ENCODE measurements at places on chromosomes 7 and 10. TPM values are rescaled to one million over a fixed set of nuclear protein-coding genes. Genes with fewer than 3 reads are reported as not detected.

Gene NPFFR1
- total RNA-seq, result 1.8 TPM

Gene CTAGE8
- 1.5 TPM for total RNA-seq

Gene NPTX2
- 42.2 TPM for total RNA-seq

Gene LRRC18
- total RNA-seq, result not detected

Gene GIMAP2
- total RNA-seq, result 7.2 TPM

Gene SPAM1
- total RNA-seq, result not detected

Gene HGF
- 3.3 TPM for total RNA-seq

Gene PIP4K2A
- 34.8 TPM for total RNA-seq

Gene SMO
- 26.4 TPM for total RNA-seq

Gene AKR1C4
- not detected for total RNA-seq

Gene PNLIPRP2
- 2.4 TPM for total RNA-seq

Gene OR2A12
- total RNA-seq, result not detected

Gene NEUROD6
- not detected for total RNA-seq

GRCh38 chr7:142511801-142512200 is 237.5 kb upstream of the PRSS1 start:
- no peak for DNase-seq
- peaks cover 18% of the 10 kb centered on the region for H3K4me1 ChIP-seq
- no peak overlapping the region for H3K27ac ChIP-seq

DNA sequence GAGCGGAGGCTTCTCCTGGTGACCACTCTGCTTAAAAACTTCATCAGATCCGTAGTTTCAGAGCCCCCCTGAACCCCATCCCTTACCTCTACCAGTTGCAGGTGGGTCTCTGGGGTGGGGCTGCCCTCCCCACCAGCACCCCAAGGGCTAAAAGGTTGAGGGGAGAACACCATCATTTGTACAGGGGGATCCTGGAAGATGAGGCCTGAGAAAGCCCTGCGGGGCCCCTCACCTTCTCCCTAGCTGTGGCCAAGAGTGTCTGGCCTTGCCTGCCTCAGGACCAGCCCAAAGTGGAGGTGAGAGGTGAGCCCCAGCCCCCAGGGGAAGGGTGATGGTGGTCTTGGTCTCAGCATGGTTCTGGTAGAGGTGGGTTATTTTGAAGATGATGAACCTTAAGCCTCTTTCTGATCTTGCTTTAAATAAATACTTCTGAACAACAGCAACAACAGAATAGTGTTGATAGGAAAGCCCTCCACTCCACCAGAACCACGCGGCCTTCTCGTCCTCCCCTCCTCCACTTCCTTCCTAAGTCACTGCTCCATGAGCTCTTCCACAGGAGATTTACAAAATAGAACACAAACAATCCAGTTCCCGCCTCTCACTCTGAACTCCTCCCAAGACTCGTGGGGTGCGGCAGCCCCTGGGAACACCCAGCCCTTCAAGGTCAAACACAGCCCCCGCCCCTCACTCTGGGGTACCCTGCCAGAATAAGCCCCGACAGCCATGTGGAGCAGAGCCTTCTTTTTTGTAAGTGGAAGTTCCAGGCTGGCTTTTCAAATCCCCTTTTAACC is 169.1 kb downstream of the EGFR start:
- no peak for DNase-seq
- no peaks in the 10 kb centered on the region for H3K36me3 ChIP-seq
- H3K4me1 ChIP-seq, result peaks cover 5% of the 10 kb centered on the region
- no peak overlapping the region for H3K4me3 ChIP-seq
- no peaks in the 10 kb centered on the region for H3K27me3 ChIP-seq

DNA sequence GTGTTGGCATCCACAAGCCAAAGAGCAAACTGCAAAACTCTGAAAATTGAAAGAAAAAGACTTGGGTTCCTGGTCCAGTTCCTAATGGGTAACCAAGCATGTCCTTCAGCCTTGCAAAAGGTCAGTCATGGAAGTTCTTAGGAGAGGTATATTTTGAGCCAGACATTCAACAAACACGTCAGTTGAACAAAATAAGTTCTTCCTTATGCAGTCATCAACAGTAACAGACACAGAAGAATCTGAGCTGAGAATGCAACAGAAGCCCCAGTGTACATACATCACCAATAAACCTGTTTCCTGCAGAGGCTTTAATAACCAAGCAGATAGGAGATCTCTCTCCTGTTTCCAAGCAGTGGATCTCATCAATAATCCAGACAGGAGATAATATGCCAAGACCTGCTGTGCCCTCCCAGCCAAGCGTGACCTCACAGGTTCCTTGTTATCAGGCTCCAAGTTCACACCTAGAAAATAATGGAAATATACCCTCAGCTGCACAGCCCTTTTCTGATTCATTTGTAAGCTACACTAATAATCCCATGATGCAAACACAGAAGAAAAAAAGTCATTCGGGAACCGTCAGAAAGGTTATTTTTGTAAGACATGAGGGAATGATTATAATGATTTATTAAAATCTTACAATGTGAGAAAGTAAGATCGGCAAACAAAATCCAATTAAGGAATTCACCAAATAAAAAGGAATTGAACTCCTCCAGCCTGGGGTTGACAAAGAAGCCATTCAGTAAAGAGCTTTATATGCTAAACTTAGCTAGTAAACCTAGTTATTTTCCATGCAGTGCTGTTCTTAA is 90.7 kb downstream of the DGKI start:
- H3K4me3 ChIP-seq, result no peak overlapping the region
- no peaks in the 10 kb centered on the region for H3K27me3 ChIP-seq
- H3K4me1 ChIP-seq, result no peaks in the 10 kb centered on the region
- DNase-seq, result no peak

GRCh38 chr10:93991596-93992284 is 2.0 kb upstream of the PLCE1 start:
- peaks cover 59% of the 10 kb centered on the region for H3K4me1 ChIP-seq
- H3K27me3 ChIP-seq, result no peaks in the 10 kb centered on the region
- DNase-seq, result peak; percentile 28
- H3K36me3 ChIP-seq, result no peaks in the 10 kb centered on the region
- no peak overlapping the region for H3K27ac ChIP-seq

- no peaks in the 10 kb centered on the region for H3K27me3 ChIP-seq
- no peaks in the 10 kb centered on the region for H3K4me1 ChIP-seq
- DNase-seq, result peak; percentile 98
- H3K27ac ChIP-seq, result peak within 1 kb of the TSS; percentile 97
- H3K4me3 ChIP-seq, result peak within 1 kb of the TSS; percentile 55
- no peaks in the 10 kb centered on the region for H3K36me3 ChIP-seq
These were observed at the start of gene GPR146 for GRCh38 chr7:1044189-1045068. Gene GPR146, plus strand, starts transcription at chr7:1044546. Its CDS starts 12,970 bp downstream, at chr7:1057516.

DNA sequence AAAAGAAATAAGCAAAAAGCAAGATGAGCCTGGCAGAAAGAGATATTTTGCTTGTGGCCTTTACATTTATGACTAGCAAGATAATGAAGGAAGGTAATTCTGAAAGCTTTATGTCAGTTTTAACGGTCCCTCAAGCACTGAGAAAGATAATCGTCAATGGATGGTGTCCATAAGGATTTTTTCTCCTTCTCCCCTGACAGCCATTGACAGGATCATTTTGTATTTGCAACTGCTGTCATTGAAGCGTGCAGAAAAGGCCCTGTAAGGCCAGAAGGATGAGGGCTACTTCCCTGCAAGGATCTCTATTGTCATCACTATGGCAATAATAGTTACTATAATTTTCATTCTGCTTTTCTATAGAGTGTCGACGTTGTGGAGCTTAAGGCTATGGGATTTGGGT is 994 bp upstream of the LRGUK start:
- no peak overlapping the region for H3K27ac ChIP-seq
- H3K36me3 ChIP-seq, result no peaks in the 10 kb centered on the region
- H3K4me3 ChIP-seq, result no peak overlapping the region
- no peak for DNase-seq
- H3K27me3 ChIP-seq, result no peaks in the 10 kb centered on the region

- DNase-seq, result no peak
- H3K4me1 ChIP-seq, result no peaks in the 10 kb centered on the region
- H3K27ac ChIP-seq, result no peak overlapping the region
- H3K36me3 ChIP-seq, result no peaks in the 10 kb centered on the region
These were observed 48.4 kb downstream of the TMEM26 start for GRCh38 chr10:61404751-61405150.

DNA sequence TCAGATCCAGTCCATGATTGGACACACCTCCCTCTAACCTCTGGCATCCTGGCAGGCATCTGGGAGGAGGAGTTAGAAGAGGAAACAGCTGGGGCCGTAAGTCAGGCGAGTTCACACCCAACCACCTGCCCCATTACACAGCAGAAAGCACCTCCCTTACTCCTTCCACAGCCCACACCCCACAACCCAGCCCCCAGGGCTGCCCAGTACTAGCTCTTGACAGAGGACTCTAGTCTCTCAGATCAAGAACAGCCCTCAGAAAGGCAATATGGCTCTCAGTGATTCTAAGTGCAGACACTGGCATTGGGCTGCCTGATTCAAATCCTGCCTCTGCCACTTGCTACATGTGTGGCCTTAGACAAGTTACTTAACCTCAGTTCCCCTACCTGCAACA is 34.1 kb downstream of the KCNMA1 start:
- no peaks in the 10 kb centered on the region for H3K36me3 ChIP-seq
- no peak overlapping the region for H3K4me3 ChIP-seq
- no peak for DNase-seq
- no peaks in the 10 kb centered on the region for H3K4me1 ChIP-seq
- H3K27ac ChIP-seq, result no peak overlapping the region
- no peaks in the 10 kb centered on the region for H3K27me3 ChIP-seq

DNA sequence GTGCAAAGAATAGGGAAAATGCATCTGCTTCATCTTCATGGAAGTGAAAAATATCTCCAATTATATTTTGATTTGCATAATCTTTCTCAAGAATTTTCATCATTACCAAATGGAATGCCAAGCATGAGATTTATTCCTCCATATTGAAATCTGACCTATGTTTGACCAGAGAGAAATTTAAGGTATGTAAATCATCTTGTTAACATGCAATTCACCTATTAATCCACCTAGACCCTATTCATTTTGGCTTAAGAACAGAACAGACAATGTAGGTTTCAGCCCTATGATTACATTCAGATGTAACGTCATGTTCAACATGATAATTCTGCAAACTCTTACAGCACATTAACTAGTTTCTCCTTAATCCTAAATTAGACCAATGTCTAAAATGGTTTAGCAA is 30.8 kb upstream of the TMEM140 start:
- H3K27ac ChIP-seq, result no peak overlapping the region
- no peaks in the 10 kb centered on the region for H3K4me1 ChIP-seq
- no peaks in the 10 kb centered on the region for H3K36me3 ChIP-seq

GRCh38 chr7:158556721-158557440 is 30.7 kb downstream of the PTPRN2 start:
- no peak overlapping the region for H3K4me3 ChIP-seq
- no peak overlapping the region for H3K27ac ChIP-seq
- no peaks in the 10 kb centered on the region for H3K36me3 ChIP-seq
- no peak for DNase-seq
- H3K27me3 ChIP-seq, result no peaks in the 10 kb centered on the region

DNA sequence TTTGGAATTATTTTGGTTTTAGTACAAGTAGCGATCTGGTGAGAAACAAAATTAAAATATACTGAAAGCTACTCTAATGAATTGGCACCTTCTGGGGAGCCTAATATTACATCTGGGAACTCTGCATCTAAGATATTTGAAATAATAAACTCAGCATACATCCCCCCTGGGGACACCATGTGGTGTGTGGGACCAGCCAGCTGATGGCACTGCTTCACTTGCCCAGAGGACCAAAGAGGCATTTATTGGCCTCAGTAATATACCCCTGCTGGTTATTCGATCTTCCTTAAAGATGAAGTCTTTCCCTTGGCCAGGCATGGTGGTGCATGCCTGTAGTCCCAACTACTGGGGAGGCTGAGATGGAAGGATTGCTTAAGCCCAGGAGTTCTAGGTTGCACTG is 195.1 kb upstream of the AUTS2 start:
- H3K4me1 ChIP-seq, result no peaks in the 10 kb centered on the region
- no peaks in the 10 kb centered on the region for H3K36me3 ChIP-seq
- no peak overlapping the region for H3K4me3 ChIP-seq
- H3K27ac ChIP-seq, result no peak overlapping the region
- no peaks in the 10 kb centered on the region for H3K27me3 ChIP-seq

DNA sequence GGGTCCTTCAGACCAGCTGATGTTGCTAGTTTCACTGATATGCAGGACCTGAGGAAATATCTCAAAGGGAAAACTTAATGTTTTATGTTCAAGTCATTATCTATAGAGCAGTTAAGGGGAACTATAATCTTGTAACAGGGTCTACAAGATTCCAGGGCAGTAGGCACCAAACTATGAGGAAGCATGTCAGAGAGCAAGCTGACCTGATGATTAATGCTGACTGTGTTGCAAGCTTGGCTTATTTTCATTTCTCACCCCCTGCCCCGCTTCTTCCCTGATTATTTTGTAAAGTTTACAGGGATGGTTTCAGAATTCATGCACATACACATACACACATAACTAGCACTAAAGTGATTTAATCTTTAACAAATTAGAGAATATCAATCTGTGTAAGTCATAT is 84.3 kb upstream of the CACNA2D1 start:
- DNase-seq, result no peak
- no peaks in the 10 kb centered on the region for H3K27me3 ChIP-seq
- H3K4me3 ChIP-seq, result no peak overlapping the region
- no peak overlapping the region for H3K27ac ChIP-seq
- no peaks in the 10 kb centered on the region for H3K36me3 ChIP-seq

DNA sequence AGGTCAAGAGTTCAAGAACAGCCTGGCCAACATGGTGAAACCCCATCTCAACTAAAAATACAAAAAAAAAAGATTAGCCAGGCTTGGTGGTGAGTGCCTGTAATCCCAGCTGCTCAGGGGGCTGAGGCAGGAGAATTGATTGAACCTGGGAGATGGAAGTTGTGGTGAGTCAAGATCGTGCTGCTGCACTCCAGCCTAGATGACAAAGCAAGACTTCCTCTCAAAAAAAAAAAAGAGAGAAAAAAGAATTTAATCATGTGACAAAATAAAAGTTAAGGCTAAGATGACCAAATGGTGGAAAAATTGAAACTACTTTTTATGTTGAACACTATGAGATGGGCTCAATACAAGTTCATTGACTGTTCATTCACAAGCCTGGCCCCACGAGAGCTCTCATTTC is 141.1 kb upstream of the WDR11 start:
- no peak for DNase-seq
- no peaks in the 10 kb centered on the region for H3K4me1 ChIP-seq
- H3K4me3 ChIP-seq, result no peak overlapping the region
- no peak overlapping the region for H3K27ac ChIP-seq

DNA sequence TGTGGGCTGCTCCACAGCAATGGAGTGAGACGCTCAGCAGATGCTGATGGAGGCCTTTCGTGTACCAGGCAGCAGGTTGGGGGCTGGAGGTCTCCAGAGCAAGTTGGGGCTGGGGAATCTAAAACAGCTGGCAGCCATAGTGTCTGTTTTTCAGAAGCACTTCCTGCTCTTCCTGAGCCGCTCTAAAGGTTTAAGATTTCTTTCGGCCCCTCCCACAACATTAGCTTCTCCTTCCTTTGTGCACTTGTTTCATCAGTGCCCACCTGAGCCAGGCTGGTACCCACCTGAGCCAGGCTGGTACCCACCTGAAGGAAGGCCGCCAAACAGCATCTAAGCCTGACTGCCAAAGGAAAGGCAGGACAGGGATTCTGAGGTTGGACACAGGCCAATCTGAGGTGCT is 18.4 kb upstream of the WAPL start:
- no peak overlapping the region for H3K4me3 ChIP-seq
- no peak for DNase-seq
- no peaks in the 10 kb centered on the region for H3K36me3 ChIP-seq
- no peak overlapping the region for H3K27ac ChIP-seq
- H3K27me3 ChIP-seq, result peaks cover 7% of the 10 kb centered on the region
